ENCODE measurements at places on chromosomes 5 and 9.

GRCh38 chr9:131228988-131229387 is 47.3 kb downstream of the FAM78A start:
- DNase-seq = no peak

GRCh38 chr5:125088522-125089105 is 342.2 kb upstream of the ZNF608 start:
- DNase-seq = no peak

DNA sequence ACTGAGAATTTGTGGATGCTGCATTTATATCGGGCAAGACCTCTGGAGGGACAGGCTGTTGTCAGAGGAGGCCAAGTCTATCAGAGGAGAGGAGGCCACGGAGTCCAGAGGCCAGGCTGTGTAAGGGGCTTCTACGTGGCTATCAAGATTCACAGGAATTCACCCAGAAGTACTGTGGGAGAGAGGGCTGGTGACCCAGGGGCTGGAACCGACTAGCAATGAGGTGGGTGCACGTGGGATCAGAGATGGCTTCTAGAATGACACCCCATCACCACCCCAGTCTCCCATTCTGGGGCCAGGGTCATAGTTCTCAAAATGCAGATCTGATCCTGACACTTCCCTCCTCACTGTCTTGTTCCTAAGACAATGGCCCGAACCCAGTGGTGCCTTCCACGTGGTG is 61.2 kb upstream of the PHYKPL start:
- DNase-seq = no peak

DNA sequence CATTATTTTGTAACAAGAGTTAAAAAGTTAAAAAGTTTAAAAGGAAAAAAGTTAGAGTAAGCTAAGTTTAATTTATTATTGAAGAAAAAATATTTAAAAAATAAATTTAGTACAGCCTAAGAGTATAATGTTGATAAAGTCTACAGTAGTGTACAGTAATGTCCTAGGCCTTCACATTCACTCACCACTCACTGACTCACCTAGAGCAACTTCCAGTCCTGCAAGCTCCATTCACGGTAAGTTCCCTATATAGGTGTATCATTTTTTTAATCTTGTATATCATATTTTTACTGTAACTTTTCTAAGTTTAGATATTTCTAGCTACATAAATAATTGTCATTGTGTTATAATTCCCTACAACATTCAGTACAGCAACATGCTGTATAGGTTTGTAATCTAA is 69.4 kb upstream of the PANK3 start:
- no peak for DNase-seq

DNA sequence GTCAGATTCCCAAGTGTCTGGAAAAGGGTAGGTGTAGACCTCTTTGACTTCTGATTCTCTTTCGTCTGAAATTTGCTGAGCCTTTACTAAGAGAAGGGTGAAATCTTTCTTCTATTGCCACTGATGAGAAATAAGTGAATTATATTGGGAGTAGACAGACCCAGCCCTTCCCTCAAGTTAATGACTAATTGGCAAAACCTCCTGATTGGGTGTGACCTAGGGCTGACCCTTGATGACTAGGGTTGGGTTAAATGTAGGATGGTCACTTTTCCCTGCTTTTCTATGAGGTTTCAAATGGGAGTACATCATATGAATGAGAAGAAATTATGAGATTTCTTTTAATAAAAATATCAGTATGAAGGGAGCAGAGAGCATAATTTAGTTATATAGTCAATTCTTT is 73.4 kb upstream of the C5orf46 start:
- DNase-seq = no peak

DNA sequence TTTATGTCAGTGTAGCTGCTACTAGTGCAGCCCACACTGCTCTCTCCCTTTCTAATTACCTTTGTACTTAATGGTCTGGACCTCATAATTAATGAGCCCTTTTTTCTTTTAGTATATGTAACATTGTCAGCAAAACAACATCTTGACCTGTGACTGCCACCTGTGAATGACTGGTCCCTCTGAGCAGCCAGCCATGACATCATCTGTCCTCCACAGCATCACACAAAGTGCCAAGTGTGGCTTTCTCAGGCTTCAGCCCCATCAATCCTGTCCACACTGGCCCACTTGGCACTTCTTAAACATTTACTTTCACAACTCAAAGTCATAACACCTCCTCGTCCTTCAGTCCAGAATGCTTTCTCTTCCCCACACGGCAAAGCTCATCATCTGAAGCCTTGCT is 104.7 kb downstream of the GPR21 start:
- DNase-seq = no peak

GRCh38 chr9:120465685-120466407 is 114.1 kb downstream of the CDK5RAP2 start:
- DNase-seq = no peak

- no peak for DNase-seq
These were observed 59.3 kb upstream of the ANGPTL2 start for GRCh38 chr9:127181595-127182190.

DNA sequence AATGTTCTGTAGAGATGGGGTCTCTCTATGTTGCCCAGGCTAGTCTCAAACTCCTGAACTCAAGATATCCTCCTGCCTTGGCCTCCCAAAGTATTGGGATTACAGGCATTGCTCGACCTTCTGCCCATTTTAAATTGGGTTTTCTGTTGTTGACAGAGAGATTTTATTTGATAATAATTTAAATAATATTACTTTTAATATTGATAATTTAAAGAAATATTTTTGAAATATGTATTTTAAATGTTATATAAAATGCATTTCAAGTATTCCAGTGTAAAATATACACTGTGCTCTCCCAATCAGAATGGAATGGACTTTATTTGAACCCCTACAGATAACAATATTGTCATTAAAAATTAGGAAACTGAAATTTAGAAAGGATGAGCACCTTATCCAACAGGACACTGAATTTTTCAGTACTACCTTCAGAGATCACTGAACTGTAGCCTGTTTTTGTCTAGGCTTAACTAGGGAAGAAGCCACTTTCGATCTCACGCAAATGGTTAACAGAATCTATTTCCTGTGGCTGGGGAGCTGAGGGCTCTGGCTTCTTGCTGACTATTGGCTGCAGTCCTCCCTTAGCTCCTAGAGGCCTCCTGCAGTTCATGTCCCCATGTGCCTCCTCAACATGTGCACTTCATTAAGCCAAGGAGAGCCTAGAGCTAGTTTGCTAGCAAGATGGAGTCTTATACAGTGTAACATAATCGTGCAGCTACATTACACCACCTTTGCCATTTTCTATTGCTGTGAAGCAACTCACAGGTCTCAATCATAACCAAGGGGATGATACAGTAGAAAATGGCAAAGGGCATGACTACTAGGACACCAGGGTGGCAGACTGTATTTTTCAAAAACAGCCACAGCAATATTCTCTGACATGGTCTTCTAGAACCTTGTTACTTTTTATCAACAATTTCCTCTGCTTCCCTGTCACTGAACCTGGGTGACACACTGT is 150.0 kb downstream of the CDC42SE2 start:
- no peak for DNase-seq

- DNase-seq = peak; percentile 94
These were observed 8.2 kb downstream of the PHF19 start for GRCh38 chr9:120868676-120869359.

DNA sequence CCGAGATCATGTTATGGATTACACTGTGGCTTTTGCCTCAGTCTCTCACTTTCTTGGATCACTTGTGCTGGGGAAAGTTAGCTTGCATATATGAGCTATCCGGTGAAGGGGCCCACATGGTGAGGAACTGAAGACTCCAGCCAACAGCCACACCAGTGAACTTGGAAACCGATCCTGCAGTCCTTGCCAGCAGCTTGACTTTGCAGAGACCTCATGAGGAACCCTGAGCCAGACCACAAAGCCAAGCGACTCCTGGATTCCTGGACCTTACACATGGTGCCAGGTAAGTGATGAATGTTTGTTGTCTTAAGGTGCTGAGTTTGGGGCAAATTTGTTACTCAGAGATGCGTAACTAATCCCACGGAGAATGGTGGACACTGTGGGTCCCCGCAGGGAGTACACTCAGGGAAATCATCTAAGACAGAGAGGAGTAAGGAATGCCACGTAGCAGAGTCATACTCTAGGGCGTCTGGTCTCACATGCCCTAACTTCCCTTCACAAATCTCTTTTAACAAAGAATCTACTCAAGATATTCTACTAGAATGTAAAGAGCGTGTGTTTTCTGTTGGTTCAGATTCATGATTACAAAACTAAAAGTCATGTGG is 76.5 kb upstream of the PJA2 start:
- no peak for DNase-seq
